Endodermal cell (in vitro differentiated cells): ENCODE measurements at places on chromosomes 7 and 10. TPM values are rescaled to one million over a fixed set of nuclear protein-coding genes. Genes with fewer than 3 reads are reported as not detected.

GRCh38 chr7:98240961-98241673 lies 10.9 kb downstream of the TECPR1 start:
- no peak overlapping the region for H3K27ac ChIP-seq
- no peaks in the 10 kb centered on the region for H3K4me1 ChIP-seq
- DNase-seq = peak; percentile 90
- no peaks in the 10 kb centered on the region for H3K27me3 ChIP-seq
- H3K4me3 ChIP-seq = no peak overlapping the region
- H3K36me3 ChIP-seq = no peaks in the 10 kb centered on the region

- H3K36me3 ChIP-seq = no peaks in the 10 kb centered on the region
- no peaks in the 10 kb centered on the region for H3K4me1 ChIP-seq
- no peak overlapping the region for H3K27ac ChIP-seq
- no peak overlapping the region for H3K4me3 ChIP-seq
Measured at GRCh38 chr7:122137251-122138077, 6.6 kb downstream of the AASS start.

DNA sequence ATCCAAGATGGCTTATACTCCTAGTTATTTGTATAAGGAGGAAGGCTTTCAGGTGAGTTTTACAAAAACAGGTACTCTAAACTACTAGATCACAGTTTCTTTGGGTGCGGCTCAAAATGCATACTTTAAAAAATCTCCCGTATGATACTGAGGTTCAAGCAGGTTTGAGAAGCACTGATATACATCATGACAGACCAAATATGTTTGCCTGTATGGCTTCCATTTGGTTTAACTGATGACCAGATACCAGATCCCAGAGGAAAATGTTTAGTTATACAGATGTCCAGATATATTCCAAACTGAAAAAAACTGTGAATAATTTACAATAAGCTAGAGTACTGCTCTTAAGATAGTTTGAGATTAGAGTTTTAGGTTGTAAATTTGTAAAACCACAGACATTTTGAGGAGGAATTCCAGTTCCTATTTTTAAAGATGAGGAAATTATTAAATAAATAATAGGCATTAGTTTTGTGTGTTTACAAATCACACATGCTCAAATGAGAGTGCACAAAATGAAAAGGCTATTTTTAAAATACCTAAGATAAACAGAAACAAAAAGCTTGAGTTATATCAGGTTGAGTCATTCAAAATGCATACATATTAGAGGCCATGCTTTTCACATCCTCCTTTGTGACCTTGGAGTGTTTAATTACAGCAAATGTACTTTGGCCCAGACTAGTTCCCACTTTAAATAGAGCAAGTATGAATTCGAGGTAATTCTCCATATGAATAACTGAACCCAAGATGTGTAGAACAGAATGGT lies 60.5 kb downstream of the SEMA3C start:
- no peaks in the 10 kb centered on the region for H3K4me1 ChIP-seq
- H3K4me3 ChIP-seq = no peak overlapping the region
- H3K36me3 ChIP-seq = no peaks in the 10 kb centered on the region
- no peaks in the 10 kb centered on the region for H3K27me3 ChIP-seq
- no peak for DNase-seq
- no peak overlapping the region for H3K27ac ChIP-seq

GRCh38 chr10:67050415-67050814 lies 124.6 kb downstream of the LRRTM3 start:
- no peak overlapping the region for H3K4me3 ChIP-seq
- no peaks in the 10 kb centered on the region for H3K36me3 ChIP-seq
- peaks cover under 1% of the 10 kb centered on the region for H3K4me1 ChIP-seq
- H3K27me3 ChIP-seq = peaks cover 53% of the 10 kb centered on the region
- H3K27ac ChIP-seq = peak overlapping the region; percentile 7
- DNase-seq = no peak

- peak; percentile 42 for DNase-seq
- H3K27me3 ChIP-seq = no peaks in the 10 kb centered on the region
- H3K4me3 ChIP-seq = no peak overlapping the region
- H3K4me1 ChIP-seq = no peaks in the 10 kb centered on the region
Measured at GRCh38 chr7:102472126-102473041, 6.3 kb downstream of the POLR2J start.

DNA sequence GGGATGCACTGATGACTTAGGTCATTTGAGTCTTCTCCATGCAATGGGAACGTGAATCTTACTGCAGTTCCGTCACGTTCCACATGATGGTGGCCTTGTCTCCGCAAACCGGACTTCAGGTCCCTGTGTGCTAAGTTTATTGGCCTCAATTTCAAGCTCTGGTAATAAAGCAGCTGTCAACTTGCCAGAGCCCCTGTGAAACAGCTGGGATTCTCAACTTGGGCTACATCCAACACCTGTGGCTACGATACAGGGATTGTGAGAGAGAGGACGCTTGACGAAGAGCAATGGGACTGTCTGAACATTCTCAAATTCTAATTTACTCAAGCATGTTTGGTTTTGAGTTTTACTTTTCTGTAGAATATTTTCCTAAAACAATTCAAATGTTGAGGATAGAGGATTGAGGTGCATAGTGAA lies 174.2 kb downstream of the PTN start:
- H3K4me3 ChIP-seq = no peak overlapping the region
- no peaks in the 10 kb centered on the region for H3K27me3 ChIP-seq
- DNase-seq = peak; percentile 91
- H3K27ac ChIP-seq = no peak overlapping the region
- peaks cover 2% of the 10 kb centered on the region for H3K4me1 ChIP-seq
- H3K36me3 ChIP-seq = no peaks in the 10 kb centered on the region

- no peak overlapping the region for H3K4me3 ChIP-seq
- H3K4me1 ChIP-seq = peaks cover 3% of the 10 kb centered on the region
- H3K36me3 ChIP-seq = no peaks in the 10 kb centered on the region
Measured at GRCh38 chr7:67453580-67454380, 457.1 kb downstream of the TYW1 start.

DNA sequence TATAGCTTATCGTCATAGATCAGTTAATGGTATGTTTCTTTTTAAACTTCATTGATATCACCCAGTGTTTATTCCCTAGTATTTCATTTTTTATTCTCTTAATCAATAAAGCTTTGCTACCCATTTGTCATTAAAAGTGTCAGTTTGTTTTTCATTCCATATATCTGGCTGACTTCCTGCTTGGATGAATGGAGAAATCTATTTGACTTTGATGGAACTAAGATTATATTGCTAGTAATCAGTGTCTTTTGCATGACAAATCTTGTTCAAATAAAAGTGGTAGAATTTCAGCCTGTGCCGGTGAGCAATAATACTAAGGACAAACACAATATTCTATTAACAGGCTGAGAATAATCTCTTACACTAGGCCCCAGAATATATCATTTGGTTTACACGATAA lies 203.3 kb downstream of the SEC23IP start:
- H3K27ac ChIP-seq = no peak overlapping the region
- DNase-seq = no peak
- H3K4me3 ChIP-seq = no peak overlapping the region
- H3K4me1 ChIP-seq = peaks cover 23% of the 10 kb centered on the region
- H3K27me3 ChIP-seq = no peaks in the 10 kb centered on the region

- no peak for DNase-seq
- no peak overlapping the region for H3K4me3 ChIP-seq
- H3K36me3 ChIP-seq = no peaks in the 10 kb centered on the region
- H3K27ac ChIP-seq = no peak overlapping the region
Measured at GRCh38 chr7:54563329-54563916, 21.2 kb downstream of the VSTM2A start.

DNA sequence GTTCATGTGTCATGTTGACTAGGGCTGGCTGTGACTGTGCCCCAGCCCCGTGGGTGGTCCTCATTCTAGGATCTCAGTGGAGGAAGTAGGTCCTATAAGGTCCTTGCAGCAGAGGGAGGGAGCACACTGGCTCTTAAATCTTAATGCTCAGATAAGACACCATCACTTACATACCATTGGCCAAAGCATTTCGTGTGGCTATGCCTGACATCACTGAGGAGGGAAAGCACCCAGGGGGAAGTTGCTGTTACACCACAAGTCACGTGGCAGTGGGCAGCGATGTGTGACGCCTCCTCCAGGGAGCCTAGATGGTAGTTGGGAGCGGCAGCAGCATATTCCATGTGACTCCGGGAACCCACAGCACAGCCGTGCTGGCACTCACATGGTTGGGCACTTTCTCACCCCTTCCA lies 224.7 kb upstream of the SH2B2 start:
- no peaks in the 10 kb centered on the region for H3K27me3 ChIP-seq
- no peak overlapping the region for H3K27ac ChIP-seq
- peaks cover 12% of the 10 kb centered on the region for H3K4me1 ChIP-seq
- no peak overlapping the region for H3K4me3 ChIP-seq

GRCh38 chr10:43594944-43595589 lies 11.2 kb upstream of the ZNF485 start:
- H3K36me3 ChIP-seq = no peaks in the 10 kb centered on the region
- DNase-seq = no peak
- H3K4me1 ChIP-seq = no peaks in the 10 kb centered on the region
- H3K4me3 ChIP-seq = no peak overlapping the region
- no peak overlapping the region for H3K27ac ChIP-seq

GRCh38 chr7:3712841-3713240 lies 411.8 kb downstream of the SDK1 start:
- DNase-seq = peak; percentile 49
- H3K36me3 ChIP-seq = peaks cover 5% of the 10 kb centered on the region
- H3K4me3 ChIP-seq = peak overlapping the region; percentile 65

Gene CCL24
- total RNA-seq = not detected in 2 replicates

DNA sequence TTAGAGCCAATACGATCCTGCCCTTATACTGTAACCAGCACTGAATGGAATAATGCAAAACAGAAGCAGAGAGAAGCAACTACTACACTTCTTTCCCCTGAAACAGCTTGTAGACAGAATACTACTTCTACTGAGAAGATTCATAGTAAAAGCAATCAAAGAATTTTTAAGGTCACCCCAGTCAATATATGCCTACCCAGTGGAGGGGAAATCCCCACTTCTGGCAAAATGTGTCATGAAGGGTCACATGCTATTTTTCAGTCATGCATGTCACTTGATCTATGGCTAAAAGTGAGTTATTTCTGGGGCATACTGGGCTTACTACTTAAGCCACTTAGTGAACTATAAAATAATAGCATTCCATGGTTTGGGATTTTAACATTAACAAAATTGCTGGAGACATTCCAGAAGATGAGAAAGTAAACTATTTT lies 25.6 kb downstream of the IRF5 start:
- DNase-seq = no peak
- H3K27ac ChIP-seq = no peak overlapping the region
- no peaks in the 10 kb centered on the region for H3K27me3 ChIP-seq

DNA sequence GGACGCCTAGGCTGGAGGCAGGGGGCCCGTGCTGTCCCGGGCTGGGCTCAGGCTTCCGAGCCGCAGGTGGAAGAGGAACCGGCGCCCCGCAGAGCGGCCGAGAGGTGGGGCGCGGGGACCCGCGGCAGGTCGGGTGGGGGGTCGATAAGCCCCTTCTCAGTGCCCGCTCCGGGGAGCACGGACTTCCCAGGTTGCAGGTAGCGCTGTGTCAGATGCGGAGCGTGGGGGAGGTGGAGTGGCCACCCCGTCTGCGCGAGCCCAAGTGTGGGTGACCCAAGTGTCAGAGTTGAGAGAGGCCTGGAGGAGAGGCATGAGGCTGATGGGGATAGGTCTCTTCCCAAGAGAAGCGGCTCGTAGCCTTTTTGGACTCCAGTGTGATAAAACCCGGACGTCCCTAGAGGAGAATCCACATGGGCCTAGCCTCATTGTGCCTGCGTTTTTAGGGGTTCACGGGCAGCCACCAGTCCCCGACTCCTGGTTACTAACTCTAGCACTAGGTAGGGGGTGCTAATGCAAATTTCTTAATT lies 580 bp downstream of the EEPD1 start:
- no peaks in the 10 kb centered on the region for H3K36me3 ChIP-seq
- peaks cover 20% of the 10 kb centered on the region for H3K4me1 ChIP-seq
- H3K4me3 ChIP-seq = peak overlapping the region; percentile 86
- H3K27ac ChIP-seq = no peak overlapping the region
- no peak for DNase-seq
- H3K27me3 ChIP-seq = no peaks in the 10 kb centered on the region

Gene FGL2
- total RNA-seq = not detected in 3 replicates

DNA sequence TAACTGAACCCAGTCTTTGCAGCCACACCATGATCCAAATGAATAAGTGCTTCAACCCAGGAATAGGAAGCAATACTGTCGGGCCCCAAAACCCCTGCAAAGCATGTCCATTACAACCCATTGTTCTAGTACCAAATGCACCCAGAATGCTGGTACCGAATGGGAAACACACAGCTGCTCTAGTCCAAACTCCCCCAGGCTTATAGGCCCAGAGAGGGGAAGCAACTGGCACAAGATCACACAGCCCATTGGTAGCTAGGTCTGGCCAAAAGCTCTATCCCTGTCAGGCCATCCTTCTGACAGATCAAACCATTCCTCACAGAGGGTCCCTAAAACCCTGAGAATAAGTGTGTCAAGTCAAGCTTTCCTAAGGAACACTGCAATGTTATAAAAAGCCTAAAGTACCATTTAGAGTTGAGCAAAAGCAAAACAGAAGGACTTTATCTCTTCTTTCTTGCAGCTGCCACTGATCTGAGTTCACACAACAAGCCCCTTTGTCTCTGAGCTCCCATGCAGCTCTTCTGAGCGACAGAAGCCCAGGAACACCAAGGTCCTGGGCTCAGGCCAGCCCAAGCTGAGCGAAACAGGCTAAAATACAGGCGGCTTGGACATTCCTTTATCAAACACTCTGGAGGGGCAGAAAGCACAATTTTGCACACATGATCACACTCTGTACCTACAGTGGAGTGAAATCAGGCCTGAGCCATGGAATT lies 116.7 kb downstream of the SGMS1 start:
- H3K4me1 ChIP-seq = peaks cover 19% of the 10 kb centered on the region
- no peak overlapping the region for H3K4me3 ChIP-seq
- H3K36me3 ChIP-seq = no peaks in the 10 kb centered on the region
- H3K27ac ChIP-seq = peak overlapping the region; percentile 41
- no peak for DNase-seq
- no peaks in the 10 kb centered on the region for H3K27me3 ChIP-seq

GRCh38 chr7:65371468-65371867 lies 2.2 kb upstream of the ZNF92 start:
- peaks cover 12% of the 10 kb centered on the region for H3K36me3 ChIP-seq
- no peak for DNase-seq
- no peaks in the 10 kb centered on the region for H3K4me1 ChIP-seq
- no peaks in the 10 kb centered on the region for H3K27me3 ChIP-seq
- no peak overlapping the region for H3K27ac ChIP-seq
- no peak overlapping the region for H3K4me3 ChIP-seq

Gene PSD
- total RNA-seq = 2.8 and 4.2 TPM in 2 replicates

- H3K36me3 ChIP-seq = no peaks in the 10 kb centered on the region
- DNase-seq = no peak
- peaks cover 8% of the 10 kb centered on the region for H3K27me3 ChIP-seq
- no peak overlapping the region for H3K4me3 ChIP-seq
- H3K27ac ChIP-seq = no peak overlapping the region
Measured at GRCh38 chr10:98010939-98011685, 19.3 kb downstream of the CRTAC1 start.

- no peaks in the 10 kb centered on the region for H3K36me3 ChIP-seq
- no peak overlapping the region for H3K4me3 ChIP-seq
- no peak overlapping the region for H3K27ac ChIP-seq
- no peaks in the 10 kb centered on the region for H3K27me3 ChIP-seq
- H3K4me1 ChIP-seq = no peaks in the 10 kb centered on the region
Measured at GRCh38 chr10:90031776-90032175, 330.4 kb downstream of the KIF20B start.
